Gastroesophageal sphincter (tissue), 4 donors: ENCODE measurements at places on chromosomes 16 and 17. TPM values are rescaled to one million over a fixed set of nuclear protein-coding genes. Genes with fewer than 3 reads are reported as not detected.

DNA sequence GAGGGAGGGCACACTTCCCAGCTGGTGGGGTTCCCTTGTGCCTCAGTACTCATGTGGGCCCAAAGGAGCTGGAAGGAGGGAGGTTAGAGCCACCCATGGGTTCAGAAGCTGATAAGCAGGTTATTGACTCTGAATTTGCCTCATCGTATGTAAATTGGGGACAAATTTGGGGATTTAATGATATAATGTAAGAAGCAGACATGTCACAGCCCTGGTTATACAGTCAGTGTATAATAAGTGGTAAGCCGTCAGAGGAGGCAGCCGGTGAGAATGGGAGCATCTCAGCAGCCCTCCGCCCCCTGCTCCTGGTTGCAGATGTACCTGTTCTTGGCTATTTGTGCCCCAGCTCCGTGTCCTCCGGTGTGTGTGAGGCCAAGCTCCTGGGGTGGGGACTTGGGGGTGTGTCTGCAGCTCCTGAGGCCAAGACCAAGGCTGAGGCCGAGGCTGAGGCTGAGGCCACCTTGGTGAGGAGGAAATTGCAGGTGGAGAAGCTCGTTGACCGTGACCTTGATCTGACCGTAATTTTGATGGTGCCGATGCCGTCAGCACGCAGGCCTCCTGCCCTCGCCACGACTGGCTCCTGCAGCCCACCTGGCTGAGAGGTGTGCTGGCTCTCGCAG lies 288.1 kb downstream of the SEC14L1 start:
- no peak for ATAC-seq

- ATAC-seq, result no peak
Observed at GRCh38 chr17:1920948-1921351, 91.1 kb downstream of the RPA1 start.

- ATAC-seq, result no peak
Observed at GRCh38 chr16:46638947-46639925, 18.1 kb upstream of the SHCBP1 start.

DNA sequence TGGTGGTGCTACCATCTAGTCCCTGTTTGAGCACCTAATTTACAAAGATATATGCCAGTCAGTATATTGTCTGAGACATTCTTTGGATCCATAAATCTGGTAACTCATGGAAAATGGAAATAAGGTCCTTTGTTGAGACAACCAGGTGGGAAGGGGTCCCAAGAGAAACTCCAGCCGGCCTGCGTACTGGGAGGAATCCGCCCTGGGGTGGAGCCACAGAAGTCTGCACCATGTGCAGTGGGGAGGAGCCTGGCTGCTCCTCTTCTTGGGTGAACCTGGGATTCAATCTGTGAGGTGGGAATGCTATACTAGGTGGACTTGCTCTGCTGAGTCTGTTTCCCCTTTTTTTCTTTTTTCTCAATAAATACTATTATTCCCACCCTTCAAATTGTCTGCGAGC lies 339.2 kb upstream of the TNRC6C start:
- no peak for ATAC-seq

DNA sequence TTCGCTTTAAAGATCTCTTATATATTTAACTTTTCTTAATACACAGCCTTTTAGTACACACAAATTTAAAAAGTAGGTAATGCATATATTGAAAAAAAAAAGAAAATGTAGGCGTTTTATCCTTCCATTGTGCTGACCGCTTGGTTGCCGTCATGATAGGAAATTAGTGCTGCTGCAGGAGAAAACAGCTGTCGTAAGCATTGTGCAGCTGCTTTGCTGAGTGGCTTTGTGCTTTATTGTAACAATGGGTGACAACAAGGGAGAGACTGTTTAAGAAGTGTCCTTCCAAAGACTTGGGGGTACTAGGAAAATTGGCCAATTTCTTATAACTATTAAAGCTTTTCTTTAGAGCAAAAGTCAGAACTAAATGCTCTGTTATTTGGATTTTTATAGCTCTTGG lies 5.0 kb downstream of the HERPUD1 start:
- no peak for ATAC-seq

DNA sequence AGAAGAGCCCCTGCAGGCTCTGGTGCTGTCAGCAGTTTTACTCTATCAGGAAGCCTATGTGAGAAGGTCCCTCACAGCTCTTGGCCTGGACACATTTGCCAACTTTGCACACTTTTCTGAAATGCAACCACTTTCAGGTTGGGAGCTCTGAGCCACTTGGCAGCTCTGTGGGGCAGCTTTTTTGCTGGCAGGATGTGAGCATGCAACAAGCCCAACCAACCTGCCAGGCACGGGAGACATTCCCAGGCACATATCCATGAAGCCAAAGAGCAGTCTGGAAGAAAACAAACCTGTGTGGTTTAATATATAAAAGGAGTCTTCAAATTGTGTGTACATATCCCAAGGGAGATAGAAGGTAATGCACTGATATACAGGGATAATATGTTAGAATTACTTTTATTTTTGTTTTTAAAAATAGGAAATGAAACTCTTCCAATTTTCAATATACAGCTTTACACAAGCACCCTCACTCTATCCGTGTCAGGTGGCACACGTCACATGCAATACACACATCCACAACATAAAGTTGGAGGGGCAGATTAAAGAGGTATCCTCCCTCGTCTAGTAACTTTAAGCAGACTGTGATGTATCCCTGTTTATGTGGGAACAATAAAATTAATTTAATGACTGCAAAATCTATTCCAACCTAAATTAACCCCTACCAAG lies 57.4 kb upstream of the COX10 start:
- no peak for ATAC-seq

Gene HSD17B2
- total RNA-seq, result not detected

Gene TMEM220
- total RNA-seq, result 14.0 TPM

Gene TM4SF5
- total RNA-seq, result not detected
